ENCODE measurements at places on chromosomes 5 and 9.

DNA sequence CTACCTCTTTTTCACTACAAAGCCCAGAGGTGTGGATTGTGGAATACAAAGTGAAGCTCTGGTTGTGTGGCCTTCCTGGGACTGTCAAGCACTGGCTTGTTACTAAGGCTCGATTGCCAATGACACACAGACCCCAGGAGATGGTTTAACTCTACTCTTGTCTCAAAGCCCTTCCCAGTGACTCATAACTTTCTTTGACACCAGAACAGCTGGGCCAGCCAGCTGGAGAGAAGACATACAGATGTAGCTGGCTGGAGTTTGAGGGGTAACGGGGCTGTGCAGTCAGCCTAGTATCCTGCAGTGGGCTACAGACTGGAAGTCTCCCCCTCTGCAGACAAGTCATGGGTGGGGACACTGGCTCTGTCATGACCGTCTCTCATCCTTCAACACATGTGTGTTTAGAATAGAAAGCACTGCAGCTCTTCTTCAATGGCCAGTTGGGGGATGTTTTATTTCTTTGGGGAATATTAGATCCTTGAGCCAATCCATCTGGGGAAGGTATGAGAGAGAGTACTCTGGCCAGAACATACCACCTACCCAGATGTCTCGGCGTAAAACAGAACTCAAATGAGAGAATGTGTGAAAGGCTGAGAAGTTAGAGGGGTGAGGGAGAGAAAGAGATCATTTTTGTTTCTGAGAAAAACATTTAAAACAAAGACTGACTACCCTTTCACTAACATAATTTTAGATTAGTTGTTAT is 53.3 kb downstream of the SEMA6A start:
- no peak for DNase-seq

DNA sequence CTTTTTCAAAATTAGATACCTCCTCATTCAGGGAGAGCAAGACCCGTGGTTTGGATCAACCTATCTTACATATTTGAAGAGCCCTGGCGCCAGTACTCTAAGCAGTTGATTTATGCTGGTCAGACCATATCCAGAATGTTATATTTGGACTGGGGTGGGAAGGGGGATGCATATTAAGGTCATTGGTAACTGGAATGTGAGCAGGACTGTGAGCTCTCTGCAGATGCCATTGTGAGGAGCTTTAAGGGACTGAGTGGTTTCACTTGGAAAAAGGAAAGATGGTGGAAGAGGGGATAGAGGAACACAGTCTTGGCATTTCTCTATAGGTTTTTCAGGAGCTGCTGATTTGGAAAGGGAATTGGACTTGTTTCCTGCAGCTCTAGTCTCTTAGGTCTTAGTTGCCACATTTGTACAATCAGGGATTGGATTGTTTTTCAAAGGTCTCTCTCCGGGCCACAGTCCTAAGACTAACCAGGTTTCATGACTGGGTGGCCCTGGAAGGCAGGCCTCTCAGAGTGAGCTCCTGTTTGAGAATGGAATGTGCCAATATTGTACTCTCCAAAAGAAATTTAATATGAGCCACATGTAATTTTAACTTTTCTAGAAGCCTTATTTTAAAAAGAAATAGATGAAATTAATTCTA is 25.8 kb upstream of the F2R start:
- no peak for DNase-seq

DNA sequence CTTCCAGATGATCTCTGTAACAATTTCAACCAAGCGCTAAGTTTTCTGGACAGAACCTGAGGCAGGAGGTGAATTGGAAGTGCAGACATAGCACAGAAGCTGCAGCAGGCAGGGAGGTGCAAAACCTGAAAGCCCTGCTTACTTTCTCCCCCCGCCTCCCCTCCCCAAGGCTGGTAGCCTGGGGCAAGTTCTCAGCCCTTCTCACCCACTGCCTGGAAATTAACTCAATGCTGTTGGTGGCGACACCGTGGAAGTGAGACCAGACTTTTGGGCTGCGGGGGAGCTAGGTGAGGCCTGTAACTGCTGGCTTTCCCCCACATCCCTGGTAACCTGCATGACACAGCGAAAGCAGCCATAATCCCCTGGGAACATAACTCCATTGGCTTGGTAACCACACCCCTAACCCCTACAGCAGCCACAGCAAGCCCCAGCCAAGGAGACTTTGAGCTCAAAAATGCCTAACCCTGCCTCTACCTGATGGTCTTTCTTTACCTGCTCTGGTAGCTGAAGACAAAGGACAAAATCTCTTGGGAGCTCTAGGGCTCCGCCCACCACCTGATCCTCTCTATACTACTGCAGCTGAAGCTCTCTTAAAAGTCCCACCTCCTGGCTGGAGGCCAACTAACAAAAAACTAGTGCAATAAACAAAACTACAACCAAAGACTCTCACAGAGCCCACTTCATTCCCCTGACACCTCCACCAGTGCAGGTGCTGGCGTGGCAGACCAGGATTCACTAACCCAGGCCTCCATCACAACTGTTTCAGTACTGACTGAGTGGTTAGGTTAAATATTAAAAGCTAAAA is 11.9 kb upstream of the OR13C8 start:
- DNase-seq = no peak

DNA sequence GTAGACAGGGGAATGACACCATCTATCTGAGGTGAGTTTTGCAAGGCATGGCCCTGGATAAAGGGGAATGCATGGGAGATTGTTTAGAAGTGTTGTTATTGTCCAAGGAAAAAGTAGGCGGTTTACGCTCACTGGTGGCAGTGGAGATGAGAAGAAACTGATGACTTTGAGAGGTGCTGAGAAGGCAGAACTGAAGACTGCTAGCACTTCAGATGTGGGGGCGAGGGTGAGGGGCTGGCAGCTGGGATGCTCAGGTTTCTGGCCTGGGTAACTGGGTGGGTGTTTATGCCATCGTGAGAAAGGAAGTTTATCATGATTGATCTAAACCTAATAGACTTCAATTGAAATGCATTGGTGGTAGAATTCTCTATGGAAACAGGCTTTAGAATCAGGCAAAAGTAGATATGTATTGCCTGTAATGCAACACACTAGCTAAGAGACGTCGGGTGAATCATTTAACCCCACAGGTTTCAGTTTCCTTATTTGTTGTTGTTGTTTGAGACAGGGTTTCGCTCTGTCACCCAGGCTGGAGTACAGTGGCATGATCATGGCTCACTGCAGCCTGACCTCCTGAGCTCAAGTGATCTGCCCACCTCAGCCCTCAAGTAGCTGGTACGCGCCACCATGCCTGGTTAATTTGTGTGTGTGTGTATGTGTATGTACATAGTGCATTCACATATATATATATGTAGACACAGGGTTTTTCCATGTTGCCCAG is 123.5 kb downstream of the SLC24A2 start:
- DNase-seq = no peak

DNA sequence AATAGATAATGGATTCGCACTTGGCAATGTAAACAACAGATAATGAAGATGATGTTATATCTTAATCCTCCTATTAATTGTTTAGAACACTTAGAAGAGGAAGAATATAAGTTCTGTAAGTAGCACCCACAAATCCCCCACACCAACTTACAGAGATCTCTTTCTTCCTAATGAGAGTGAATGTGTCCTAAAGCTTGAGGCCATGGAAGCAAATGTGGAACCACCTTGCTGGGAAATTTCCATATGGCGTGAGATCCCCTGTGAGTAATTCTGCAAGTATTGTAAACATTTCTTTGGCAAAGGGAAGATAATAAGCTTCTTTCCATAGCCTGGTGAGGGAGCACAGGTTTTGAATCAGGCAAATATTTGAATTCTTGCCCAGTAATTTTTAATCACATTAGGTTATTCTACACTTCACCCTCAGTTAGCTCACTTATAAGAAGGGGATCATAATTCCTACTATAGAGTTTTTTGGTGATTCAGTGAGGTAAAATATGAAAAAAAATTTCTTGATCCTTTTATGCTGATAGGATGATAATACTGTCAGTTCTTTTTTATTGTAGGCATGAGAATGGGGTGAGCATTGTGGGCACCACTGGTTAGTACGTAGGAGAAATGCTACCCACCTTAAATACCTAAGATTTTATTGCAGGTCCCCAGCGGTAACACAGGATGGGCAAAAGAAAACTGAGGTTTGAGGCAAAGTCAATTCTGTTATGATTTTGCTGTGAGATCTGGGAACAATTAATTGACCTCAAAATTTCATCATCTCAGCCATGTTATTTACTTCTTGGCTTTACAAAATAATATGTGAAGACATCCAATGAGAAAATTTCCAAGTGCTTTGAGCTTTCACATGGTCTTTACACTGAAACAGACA is 574.8 kb downstream of the PSAT1 start:
- DNase-seq = no peak

- DNase-seq = no peak
Measured at GRCh38 chr5:148467958-148468357, 84.2 kb downstream of the FBXO38 start.

GRCh38 chr5:72412283-72413055 is 92.3 kb downstream of the PTCD2 start:
- no peak for DNase-seq

DNA sequence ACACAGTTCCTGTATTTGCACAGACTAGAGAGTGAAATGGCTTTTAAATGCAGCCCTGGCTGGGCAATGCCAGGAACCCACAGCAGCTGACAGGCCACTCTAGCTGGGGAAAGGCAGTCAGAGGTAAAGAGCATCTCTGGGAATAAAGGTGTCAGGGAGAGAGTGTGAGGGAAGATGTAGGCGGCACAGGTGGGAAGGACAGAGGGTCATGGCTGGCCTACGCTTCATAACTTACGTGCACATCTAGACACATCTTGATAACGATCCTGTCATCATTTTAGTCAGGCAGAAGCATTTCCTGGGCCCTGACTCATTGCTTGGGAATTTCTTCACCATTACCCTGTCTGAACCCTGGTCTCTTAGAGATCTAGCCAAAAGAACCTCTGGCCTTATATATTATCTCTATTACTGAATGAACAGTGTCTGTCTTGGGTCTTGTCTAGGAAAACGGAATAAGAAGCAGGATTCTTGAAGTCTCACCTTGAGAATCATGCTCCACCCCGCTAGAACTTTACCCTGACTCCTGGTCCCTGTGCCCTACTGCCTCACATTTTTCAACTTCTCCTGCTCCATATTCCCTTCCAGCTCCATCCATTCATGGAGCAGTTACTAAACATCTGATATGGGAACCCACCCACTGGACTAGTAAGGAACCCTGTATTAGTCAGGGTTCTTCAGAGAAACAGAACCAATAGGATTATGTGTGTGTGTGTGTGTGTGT is 106.4 kb upstream of the ELL2 start:
- no peak for DNase-seq

DNA sequence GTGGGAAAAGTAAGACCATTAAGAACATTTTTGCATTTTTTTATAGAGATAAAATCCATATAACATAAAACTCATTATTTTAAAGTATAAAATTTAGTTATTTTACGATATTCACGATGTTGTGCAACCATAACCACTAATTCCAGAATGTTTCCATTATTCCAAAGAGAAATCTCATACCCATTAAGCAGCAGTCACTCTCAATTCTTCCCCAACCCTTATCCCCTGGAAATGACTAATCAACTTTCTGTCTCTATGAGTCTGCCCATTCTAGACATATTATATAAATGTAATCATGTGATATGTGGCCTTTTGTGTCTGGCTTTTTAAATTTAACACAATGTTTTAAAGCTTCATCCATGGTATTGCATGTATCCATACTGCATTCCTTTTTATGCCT is 115.6 kb upstream of the ADAMTSL1 start:
- no peak for DNase-seq

GRCh38 chr5:133931546-133931945 is 36.9 kb downstream of the C5orf15 start:
- no peak for DNase-seq

- DNase-seq = peak; percentile 51
Measured at GRCh38 chr9:137070906-137071275, 534 bp upstream of the SAPCD2 start.

GRCh38 chr9:79574136-79574535 is 2.4 kb downstream of the TLE4 start:
- DNase-seq = no peak

DNA sequence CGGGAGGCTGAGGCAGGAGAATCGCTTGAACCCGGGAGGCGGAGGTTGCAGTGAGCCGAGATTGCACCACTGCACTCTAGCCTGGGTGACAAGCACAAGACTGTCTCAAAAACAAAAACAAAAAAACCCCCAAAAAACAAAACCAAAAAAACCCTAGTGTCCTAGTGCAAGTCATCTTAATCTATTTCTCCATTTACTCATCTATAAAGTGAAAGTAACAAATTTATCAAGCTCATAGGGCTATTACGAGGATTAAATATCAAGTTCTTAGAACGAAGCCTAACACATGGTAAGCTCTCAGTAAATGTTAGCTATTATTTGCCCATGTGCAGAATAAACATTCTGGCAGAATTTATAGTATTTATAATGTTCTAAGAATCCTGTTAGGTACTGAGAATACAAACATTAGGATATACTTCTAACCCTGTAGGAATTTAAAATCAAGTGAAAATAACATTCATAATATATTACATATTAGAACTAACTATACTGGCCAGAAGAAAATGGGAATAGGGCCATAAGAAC is 45.0 kb downstream of the GOLPH3 start:
- DNase-seq = no peak

DNA sequence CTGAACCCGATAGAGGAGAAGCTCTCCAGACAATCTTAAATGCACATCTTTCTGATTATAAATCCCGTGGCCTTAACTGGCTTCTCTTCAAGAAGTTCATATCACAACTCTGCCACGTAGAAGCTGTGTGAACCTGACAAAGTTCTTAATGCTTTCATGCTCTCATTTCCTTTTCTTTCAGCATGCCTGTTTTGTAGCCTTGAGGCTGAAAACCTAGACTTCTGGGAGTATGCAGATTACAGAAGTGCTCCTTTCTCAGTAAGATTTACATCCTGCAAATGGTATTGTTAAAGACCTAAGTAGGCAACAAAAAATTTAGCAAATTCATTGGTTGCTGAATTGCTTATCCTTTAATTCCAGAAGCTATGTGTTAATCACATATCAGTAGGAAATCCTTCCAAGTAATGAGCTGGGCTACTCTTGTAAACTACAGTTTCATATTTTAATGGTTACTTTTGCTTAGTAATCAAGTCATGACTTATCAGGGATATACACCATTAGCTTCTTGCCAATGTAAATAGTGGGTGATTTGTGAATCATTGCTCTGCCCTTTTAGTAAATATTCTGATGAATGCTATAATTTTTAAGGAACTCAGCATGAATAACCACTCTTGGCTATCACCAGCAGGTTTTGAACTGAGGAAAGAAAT is 334.7 kb downstream of the FBXL7 start:
- DNase-seq = no peak
